ENCODE measurements at places on chromosomes 2 and 18.
A peak's percentile ranks its signal among the peaks of the same experiment; 100 is the strongest.

- no peak for DNase-seq
These were observed 249.0 kb downstream of the SLC8A1 start for GRCh38 chr2:40202798-40203400.

- peak; percentile 31 for DNase-seq
These were observed 105.2 kb upstream of the ID2 start for GRCh38 chr2:8576525-8577167.

GRCh38 chr2:73212448-73213176, 1.4 kb upstream of the SMYD5 start:
- peak; percentile 62 for DNase-seq

GRCh38 chr2:114160263-114160981, 270.5 kb downstream of the ACTR3 start:
- no peak for DNase-seq

GRCh38 chr2:67839242-67839641, 223.6 kb downstream of the C1D start:
- no peak for DNase-seq

DNA sequence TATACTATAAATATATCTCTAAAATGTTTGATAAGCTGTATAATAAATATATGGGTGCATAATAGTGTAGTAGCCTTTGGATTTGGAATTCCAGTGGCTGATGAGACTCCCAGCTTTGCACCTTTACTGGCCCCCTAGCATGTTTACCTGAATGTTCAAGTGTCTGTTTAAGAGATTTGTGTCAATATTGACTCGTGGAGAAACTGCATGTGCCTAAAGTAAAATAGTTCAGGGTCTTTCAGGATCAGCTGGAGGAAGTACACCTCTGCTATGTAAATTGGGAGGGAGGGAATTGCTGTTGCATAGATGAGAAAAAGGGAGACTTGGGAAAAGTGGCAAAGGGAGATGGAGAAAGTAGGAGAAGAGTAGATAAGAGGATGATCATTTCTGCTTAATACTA, 23.9 kb downstream of the ME2 start:
- DNase-seq = no peak

- no peak for DNase-seq
These were observed 62.5 kb downstream of the MRO start for GRCh38 chr18:50757358-50757757.

DNA sequence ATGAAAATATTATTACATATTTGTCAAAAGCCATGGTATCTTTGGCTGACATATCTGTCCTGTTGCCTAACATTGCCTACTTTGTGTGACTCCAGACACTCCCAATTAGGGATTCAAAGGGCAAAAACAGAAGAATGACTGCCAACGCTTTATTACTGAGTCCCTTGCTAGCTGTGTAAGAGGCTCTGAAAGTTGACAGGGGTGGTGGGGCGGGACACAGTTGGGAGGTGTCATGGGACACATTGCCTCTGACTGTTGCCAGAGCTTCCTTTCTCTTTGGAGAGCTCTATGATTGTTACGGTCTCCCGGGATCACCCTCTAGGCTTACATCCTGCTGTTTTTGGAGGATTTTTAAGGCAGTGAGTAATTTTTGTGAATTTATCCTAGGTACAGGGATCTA, 249.6 kb upstream of the ACVR2A start:
- DNase-seq = no peak

- peak; percentile 11 for DNase-seq
These were observed 191.3 kb downstream of the RPRM start for GRCh38 chr2:153287109-153287801.

DNA sequence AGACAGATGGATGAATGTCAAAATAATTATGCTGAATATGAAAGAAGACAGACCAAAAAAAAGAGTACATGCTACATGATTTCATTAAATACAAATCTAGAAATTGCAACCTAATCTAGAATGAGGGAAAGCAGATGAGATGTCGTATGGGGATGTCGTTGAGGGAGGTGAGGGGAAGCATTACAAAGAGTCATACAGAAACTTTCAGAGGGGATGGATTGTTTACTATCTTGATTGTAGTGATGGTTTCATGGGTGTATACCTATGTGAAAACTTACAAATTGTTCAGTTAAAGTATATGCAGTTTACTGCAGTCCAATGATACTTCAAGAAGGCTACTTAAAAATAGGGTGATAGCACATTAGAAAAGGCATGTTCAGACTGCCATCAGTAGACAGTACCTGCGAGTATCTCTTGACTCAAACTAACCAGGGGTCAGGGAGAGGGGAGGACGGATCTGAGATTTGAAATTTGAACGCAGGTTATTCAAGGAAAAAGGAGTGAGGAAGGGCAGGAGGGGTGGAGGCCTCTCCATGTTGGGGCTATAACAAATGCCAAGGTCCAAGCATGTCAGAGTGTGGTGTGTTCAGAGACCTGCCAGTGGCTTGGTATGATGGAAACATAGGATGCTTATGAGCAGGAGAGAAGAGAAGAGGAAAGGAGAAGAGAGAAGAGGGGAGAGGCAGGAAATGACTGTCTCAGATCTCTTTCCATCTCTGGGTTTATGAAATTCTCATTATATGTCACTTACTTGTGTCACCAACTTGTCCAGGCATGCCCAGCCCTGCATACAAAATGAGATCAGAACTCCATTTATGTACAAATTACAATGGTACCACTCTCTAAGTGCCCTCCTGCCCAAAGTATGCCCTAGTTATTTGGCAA, 257.3 kb upstream of the CXCR4 start:
- no peak for DNase-seq

DNA sequence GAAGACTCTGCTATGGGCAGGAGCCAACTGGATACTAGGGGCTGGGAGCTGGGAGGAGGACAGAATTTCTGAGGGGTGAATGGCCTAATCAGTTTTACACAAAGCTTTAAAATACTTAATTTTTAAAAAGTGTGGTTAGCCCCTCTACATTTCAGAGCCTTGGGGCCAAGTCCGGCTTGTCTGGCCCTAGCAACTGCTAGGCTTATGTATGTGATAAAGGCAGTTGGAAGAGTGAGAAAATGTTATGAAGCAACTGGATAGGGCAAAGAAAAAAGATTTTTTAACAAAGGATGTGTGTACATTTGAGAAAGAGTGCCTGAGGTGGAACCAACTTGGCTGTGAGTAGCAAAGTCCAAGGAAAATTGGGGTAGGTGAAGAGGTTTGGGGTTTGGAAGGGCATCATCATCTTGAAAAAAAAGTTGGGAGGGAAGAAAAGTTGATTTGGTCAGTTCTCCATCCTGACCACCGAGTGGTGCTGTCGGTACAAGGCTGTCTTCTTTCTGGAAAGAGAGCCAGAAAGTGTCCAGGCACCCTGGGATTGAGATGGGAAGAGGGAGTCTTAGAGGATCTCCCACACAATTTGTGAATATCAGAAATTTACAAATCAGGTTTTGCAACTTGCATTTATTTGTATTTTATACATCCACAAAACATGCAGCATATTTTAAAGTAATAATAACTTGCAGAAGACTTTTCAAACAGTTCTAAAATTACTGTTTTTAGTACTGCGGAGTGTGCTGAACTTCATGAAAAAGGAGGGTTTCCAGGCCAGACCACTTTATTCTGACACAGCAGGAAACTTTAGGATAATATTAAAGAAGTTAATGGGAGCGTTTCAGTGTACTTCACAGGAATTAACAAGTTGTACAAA, 10.5 kb upstream of the CDK15 start:
- DNase-seq = no peak

GRCh38 chr2:27312152-27312551, 3.9 kb upstream of the UCN start:
- no peak for DNase-seq

- DNase-seq = no peak
These were observed 399.8 kb downstream of the TMEM182 start for GRCh38 chr2:103161456-103162289.

DNA sequence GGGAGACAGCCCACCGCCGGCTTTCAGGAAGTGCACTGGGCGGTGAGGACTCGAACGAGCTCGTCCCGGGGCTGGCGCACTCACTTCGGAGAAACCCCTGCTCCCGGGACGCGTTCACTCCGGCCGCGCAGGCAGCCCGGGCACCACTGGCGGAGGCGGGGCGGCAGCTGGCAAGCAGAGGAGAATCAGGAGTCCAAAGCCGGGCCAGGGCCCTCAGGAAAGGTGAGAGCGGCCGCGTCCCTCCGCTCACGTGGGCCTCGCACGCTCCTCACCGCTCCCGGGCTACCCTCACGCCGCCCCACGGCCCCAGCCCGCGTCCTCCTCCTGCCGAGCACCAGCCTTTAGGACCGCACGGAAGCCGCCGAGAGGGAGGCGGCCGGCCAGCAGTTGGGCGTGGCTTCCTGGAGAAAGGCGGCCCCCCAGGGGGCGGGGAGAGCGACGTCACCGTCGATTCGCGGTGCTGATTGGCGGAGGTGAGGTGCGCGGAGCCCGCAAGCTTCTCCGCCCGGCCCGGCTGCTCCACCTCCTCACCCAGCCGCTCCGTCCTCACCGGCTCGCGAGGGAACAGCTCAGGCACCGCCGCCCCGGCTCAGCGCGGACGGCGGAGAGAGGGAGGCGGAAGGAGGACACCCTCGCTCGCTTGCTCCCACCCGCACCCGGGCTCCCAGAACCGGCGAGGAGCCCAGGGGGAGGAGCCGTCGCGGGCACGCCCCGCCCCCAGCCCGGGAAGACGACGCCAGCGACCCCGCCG, at the start of gene ZCCHC2:
TSS of gene ZCCHC2 (plus strand) at position 522 of the 751 bp plus-strand sequence. CDS start 400 bp downstream, outside the sequence.
- DNase-seq = peak; percentile 95

- DNase-seq = no peak
These were observed 234.6 kb upstream of the SIX3 start for GRCh38 chr2:44706681-44707553.

- no peak for DNase-seq
These were observed 1136.9 kb upstream of the TMEFF2 start for GRCh38 chr2:193331676-193332075.

DNA sequence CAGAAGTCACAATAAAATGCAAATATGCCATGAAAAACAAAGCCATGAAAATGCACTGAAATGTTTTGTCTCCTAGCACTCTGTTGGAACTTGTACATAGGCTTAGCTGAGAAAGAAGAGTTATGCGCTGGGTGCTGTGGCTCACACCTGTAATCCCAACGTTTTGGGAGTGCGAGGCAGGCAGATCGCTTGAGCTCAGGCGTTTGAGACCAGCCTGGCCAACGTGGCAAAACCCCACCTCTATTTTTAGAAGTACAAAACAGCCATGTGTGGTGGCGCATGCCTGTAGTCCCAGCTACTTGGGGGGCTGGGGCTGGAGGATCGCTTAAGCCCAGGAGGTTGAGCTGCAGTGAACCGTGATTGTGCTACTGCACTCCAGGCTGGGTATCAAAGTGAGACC, 39.9 kb downstream of the IRS1 start:
- no peak for DNase-seq

GRCh38 chr2:235694721-235695601, 201.1 kb downstream of the AGAP1 start:
- DNase-seq = no peak

GRCh38 chr18:45164551-45164950, 450.7 kb upstream of the SLC14A2 start:
- no peak for DNase-seq

DNA sequence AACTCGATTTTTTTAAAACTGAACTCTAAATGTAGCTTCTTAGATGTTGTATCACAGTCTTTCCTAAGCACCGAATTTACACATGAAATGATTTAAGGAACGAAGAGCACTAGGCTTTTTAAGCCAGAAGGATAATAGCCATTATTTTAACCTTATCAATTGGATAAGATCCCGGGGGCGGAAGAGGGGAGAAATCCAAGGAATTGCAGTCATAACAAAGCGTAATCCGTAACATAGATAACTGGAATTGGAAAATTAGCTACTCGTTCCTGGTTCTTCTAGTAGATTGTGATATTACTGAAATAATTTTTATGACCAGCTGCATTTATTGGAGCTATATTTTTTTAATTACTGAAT, 988 bp upstream of the KANSL1L start:
- no peak for DNase-seq

DNA sequence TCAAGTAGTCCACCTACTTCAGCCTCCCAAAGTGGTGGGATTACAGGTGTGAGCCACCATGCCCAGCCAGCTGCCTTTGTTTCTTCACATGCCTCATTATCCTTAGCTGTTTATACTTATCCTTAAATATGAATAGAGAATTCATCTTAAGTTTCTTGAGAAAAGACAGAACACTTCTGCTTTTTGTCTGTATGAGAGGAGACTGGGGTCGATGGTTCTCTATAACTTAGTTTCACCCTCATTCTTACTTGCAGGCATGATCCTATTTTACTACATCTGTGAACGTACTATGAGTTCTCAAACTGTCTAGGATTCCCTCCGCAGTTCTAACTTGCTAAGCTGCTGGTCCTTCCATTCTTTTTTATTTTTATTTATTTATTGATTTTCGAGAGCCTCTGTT, 20.4 kb downstream of the PPM1B start:
- no peak for DNase-seq

GRCh38 chr18:8820396-8821082, 115.2 kb downstream of the MTCL1 start:
- no peak for DNase-seq

DNA sequence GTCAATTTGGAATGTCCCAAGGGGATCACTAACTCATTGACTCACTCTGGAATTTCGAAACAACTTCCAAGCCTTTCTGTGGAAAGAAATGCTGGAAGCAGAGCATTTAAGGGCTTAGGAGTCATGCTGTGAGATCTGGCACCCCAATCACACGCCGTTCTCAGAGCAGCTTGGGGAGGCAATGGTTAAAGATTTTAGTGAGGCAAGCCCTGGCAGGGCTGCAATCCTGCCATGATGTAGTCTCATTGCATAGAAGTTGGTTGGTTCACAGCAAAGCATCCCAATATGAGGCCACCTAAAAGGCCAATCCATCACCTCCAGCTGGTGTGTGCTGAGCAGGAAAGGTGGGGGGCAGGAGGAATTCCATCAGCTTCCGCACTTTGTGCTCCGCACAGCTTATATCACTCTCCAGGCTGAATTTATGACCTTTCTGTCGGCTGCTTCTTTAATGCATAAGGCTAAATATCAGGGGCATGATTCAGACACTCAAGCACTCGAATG, 1043.9 kb upstream of the POU3F3 start:
- DNase-seq = no peak

DNA sequence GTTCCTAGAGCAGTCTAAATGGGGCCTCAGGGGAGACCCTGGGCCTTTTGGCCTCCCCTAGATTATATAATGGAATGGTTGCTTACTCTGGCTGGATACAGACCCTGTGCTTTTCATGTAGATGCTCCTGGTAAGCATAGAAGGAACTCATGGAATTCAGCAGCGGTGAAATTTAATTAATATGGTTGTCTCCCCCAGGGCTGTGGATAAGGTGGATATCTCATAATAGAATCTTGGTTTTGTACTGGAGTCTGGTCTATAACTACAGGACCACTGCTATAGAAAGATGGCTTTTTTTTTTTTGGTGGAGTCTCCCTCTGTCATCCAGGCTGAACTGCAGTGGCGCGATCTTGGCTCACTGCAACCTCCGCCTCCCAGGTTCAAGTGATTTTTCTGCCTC, 84.5 kb downstream of the HRH4 start:
- no peak for DNase-seq

- DNase-seq = peak; percentile 65
These were observed 286.7 kb upstream of the VRK2 start for GRCh38 chr2:57759822-57760300.

Data from stimulated activated CD8-positive, alpha-beta memory T cell treated with anti-CD3 and anti-CD28 coated beads, Interleukin-4, amount 100 ng/mL, for 24 hours (primary cell).